Activated CD4-positive, alpha-beta memory T cell treated with anti-CD3 and anti-CD28 coated beads, Interleukin-2, amount 10 ng/mL, durations not matched to agents 7 days and 5 days (primary cell): ENCODE measurements at places on chromosomes 3 and 15.

GRCh38 chr15:91632176-91632575, 221.3 kb upstream of the SLCO3A1 start:
- DNase-seq = no peak

GRCh38 chr15:45863881-45864580, 229.2 kb downstream of the SQOR start:
- no peak for DNase-seq

DNA sequence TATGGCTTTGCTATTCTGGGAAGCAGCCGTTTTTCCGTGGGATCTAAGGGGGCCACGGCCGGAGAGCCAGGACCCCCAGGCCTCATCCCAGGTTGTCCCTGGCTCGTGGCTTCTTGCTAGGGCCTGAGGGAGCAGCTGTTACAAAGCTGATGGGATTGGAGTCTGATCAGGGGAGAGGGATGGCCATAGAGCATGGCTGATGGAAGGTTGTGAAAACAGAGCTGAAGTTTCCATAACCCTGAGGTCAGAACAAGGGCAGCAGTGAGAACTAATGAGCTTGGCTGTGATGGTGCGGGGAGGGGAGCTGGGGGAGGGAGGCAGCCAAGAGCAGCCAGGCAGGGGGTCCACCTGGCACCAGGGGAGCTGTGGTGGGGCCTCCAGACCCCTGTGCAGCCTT, 63.0 kb downstream of the LINGO1 start:
- DNase-seq = no peak

DNA sequence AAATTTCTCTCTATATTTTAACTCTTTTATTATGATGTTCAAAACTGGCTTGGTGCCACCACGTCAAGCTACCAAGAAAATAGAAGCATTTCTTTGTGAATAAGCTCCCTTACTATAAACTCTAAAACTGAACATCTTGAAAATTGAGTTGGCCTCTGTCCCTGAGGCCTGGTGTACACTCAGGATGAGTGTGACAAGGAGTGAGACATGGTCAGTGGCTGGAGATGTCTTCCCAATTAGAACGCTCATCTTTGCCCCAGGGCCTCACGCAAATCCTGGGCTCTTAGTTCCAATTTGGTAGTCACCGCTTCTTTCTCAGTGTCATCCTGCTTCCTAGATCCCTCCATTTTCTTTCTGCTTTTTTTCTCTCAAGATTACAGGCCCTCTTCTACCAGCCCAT, 26.2 kb downstream of the SLC2A2 start:
- DNase-seq = no peak

DNA sequence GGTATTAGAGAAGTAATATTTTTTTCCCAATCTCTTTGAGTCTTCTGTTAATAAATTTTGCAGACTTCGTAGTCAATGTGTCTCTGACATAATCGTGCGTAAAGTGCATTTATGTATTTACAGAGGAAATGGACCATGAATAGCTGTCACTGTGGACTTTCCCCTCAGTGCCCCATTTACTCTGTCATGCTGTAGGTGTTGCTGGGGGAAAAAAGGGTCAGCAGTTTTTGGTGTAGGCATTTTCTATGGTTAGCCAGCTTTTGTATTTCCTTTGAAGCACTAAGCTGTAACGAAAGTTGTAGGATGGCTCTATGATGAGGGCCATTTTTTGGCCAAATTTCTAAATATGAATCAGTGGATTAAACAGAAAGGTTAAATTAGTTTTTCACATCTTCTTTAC, 598.4 kb downstream of the FGF12 start:
- no peak for DNase-seq

- no peak for DNase-seq
Observed at GRCh38 chr15:76381366-76381765, 44.8 kb downstream of the ISL2 start.

- no peak for DNase-seq
Observed at GRCh38 chr15:101039461-101039860, 120.3 kb downstream of the LRRK1 start.

GRCh38 chr15:31457161-31457560, 130.5 kb downstream of the KLF13 start:
- no peak for DNase-seq

DNA sequence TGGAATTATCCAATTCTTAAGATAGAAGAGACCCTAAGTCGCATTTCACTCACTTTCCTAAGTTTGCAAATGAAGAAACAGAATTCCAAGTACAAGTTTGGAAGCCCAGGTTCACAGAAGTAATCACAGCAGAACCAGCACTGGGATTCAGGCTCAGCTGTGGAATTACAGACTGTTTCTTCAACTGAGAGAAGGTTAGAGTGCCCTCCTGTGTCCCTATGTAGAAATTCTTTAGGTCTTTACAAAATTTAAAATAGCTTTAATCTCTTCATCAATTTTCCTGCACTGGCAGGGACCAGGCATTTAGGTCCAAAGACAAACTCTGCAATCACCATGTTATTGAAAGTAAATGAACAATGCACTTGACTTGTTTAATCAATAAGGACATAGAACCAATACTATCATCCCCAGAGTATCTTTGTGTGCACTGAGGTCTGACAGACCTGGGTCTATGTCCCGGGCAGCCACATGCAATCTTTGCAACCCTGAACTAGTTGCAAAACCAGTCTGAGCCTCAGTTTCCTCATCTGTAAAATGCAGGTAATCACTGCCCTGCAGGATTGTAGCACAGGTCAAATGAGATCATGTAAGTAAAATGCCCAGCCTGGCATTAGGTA, 96.3 kb upstream of the ZBED2 start:
- no peak for DNase-seq

DNA sequence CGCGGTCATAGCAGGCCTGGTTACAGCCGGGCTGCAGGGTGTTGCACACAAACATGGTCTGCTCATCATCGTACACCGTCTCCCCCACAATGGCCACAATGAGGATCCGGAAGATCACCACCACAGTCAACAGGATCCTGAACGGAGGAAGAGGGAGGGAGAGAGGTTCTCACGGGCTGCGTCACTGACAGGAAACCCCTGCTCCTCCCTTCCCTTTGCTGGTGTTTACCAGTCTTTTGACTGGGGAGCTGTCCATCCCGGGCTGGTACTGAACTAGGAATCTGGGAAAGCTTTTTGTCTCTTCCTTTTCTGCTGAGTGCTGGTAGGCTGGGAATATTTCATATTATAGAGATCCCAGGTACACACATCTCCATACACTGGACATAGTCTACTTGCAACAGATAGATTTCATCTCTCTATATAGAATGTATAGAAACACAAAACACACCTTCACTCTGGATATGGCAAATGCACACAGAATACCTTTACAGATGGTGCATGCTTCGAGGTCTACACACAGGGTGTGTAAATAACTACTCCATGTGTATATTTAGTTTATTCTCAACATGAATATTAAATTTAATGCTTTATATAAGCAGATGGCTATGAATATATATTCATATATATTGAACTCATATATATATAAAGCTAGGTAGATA, 1.4 kb downstream of the GJD2 start:
- no peak for DNase-seq

DNA sequence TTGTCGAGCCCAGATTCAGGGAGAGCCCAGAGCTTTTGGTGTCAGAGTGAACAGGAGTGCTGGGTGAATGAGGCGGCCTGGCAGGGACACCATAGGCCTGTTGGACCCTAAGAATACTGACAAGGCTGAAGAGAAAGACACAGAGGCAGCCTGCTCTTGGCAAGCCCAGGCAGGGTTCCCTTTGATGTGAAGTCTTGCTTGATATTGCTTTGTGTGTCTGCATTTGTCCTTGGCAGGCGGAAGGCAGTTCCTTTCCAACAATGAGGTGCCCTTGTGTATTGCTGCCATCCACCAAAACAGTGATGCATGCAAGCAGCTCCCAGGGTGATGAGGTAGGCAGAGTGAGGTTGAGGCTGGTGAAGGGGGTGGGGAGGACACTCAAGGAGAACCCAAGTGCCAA, 152.7 kb upstream of the TSC22D2 start:
- DNase-seq = no peak

DNA sequence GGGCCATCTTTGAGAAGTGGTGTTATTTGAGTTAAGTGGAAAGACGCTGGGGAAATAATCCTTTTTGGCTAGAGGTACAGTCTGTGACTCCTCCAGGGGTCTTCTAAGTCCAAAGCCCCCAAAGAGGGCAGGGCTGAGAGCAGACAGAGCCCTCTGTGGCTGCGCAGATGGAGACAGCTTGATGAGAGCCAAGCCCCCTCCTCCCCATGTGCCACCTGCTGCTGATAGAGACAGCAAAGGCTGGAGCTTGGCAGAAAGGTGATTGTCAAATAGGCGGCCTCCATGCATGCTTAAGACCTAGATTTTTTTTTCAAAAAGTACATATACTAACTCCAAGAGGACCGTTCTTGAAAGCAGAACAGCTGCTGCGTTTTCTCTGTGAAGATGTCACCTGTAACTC, 72.4 kb downstream of the CRYGS start:
- DNase-seq = no peak

DNA sequence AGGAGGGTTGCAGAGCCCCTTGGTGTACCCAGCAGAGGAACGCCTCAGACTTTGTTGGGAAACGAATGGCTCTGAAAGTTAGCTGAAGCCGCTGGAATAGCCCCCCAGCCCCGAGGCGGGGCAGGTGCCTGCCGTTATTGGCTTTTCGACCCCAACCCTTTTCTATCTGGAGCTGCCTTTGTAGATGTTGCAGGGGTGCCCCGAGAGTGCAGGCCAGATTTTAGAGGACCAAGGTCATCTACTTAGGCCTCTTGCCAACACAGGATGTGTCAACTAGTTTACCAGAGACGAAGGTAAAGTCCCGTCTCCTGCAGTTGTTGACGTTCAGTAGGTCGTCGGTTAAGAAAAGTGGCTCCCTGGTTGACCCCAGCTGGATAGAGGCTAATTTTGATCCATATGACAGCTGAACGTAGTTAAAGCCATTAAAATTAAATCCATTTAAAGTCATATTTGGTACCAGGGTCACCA, 579 bp upstream of the UBE3A start:
- DNase-seq = no peak

- no peak for DNase-seq
Observed at GRCh38 chr3:72048873-72049272, 263.9 kb upstream of the PROK2 start.

DNA sequence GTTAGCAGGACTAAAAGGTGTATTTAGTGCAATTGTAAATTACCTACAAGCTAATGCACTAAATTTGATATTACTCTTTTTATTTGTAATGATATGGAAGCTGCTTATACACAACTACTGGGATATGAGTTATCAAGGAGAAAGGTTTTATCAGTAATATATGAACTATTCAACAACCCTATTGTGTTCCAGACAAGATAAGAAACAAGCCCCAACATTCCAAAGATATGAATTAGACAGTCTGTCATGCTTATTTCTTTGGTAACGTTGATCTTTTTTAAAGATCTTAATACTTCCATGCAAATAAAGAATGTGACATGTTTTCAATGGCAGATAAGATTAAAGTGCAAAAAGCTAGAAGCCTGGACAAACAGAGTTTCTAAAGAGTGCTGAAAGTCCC, 314.0 kb upstream of the THBS1 start:
- no peak for DNase-seq

DNA sequence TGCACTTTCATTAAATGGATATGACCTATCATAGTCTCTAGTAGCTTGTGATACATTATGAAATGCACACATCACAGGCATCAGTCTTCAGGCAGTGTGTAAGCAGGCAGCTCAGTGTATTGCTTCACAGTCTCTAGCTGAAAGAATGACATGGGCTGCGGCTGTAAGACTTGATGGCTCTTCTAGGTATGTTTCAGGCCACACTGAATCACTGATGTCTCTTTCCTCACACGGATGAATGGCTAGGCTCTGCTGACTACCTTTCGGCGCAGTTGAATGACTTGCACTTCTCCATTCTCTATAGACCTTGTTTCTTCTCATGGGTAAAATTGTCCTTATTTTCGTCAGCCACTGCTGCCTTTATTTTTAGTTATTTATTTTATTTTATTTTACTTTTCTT, 15.4 kb downstream of the APH1B start:
- no peak for DNase-seq

GRCh38 chr3:142272200-142272891, 47.0 kb upstream of the GK5 start:
- DNase-seq = no peak

GRCh38 chr15:68403161-68403941, 28.6 kb downstream of the ITGA11 start:
- DNase-seq = no peak

GRCh38 chr3:111768571-111769100, 90.4 kb upstream of the PHLDB2 start:
- no peak for DNase-seq
